Stimulated activated CD8-positive, alpha-beta memory T cell treated with anti-CD3 and anti-CD28 coated beads, Interleukin-4, amount 100 ng/mL, for 1 hour (primary cell): ENCODE measurements at places on chromosomes 2 and 18.

DNA sequence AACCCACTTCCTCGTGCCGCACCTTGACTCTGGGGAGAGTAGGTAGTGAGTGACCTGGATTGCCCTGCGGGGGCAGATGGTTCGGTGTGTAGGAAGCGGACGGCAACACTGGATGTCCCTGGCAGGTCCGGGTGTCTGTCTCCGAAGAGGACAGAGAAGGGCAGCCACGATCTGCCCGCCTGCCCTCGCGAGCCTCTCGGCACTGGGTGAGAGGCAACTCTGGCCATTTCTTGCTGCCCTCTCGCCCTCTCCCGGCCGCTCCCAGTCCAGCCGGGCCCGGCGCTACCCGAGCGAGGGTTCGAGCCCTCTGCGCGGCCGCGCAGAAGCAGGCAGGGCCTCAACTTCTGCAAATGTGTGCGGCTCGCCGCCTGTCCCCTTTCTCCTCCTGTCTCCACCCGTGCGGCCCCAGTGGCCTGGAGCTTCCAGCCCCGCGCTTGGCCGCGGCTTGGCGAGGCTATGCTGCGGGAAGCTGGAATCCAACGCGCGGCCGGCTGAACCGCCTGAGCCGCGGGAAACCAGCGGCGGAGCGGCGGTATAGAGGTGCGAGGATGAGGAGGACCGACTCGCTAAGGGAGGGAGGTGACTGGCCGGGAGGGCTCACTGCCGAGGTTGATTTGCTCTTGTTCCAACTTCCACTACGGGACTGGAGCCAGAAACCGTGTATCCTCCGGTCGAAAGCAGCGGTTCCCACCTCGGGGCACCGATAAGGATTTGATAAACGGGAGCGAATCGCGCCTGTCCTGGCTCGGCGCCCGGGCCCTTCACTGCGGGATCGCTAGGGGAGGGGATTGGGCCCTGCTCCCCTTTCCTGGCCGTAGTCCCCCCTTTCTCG lies 1.5 kb downstream of the EPAS1 start:
- no peak for DNase-seq

DNA sequence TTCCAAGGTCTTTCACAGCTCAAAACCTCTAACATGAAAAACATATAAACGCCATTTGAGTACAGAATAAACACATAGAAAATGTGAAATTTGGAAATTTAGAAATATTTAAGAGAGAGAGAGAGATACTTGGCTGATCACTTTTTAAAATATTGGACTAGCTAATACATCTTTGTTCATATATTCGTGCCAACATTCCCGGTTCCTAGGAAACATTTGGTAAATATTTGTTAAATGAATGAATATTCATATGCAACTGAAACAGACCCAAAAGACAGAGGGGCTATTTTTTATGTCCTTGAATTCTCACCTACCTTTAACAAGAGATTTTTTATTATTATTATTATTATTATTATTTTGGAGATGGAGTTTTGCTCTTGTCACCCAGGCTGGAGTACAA lies 8.3 kb upstream of the COLEC12 start:
- no peak for DNase-seq

- no peak for DNase-seq
Measured at GRCh38 chr2:28439763-28440162, 47.1 kb downstream of the FOSL2 start.

GRCh38 chr2:68768951-68769350 lies 34.3 kb downstream of the ARHGAP25 start:
- no peak for DNase-seq

- DNase-seq, result no peak
Measured at GRCh38 chr2:1489486-1489885, 76.2 kb downstream of the TPO start.

DNA sequence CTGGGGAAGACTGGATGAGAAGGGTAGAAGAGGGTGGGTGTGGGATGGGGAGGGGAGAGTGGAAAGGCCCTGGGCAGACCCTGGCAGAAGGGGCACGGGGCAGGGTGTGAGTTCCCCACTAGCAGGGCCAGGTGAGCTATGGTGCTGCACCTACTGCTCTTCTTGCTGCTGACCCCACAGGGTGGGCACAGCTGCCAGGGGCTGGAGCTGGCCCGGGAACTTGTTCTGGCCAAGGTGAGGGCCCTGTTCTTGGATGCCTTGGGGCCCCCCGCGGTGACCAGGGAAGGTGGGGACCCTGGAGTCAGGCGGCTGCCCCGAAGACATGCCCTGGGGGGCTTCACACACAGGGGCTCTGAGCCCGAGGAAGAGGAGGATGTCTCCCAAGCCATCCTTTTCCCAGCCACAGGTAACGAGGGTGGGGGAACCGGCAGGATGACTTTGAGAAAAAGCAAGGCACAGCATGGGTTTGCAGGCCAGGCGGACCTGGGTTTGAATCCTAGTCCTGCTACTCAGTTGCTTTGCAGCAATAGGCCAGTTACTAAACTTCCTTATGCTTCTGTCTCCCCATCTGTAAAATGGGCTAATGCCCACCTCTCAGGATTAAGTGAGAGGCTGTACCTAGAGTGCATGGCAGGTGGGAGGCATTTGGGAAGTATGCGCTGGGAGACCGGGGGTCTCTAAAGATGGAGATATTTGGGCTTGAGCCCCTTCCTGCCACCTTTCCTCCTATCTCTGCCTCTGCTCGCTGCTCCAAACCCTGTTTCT lies at the start of gene INHA:
Gene INHA (plus strand): TSS at position 74 of the 765 bp plus-strand sequence. CDS start 65 bp downstream, at position 139.
- DNase-seq, result no peak

- no peak for DNase-seq
Measured at GRCh38 chr18:34196256-34196655, 28.5 kb downstream of the NOL4 start.

- DNase-seq, result no peak
Measured at GRCh38 chr2:221818616-221819320, 246.7 kb upstream of the EPHA4 start.

DNA sequence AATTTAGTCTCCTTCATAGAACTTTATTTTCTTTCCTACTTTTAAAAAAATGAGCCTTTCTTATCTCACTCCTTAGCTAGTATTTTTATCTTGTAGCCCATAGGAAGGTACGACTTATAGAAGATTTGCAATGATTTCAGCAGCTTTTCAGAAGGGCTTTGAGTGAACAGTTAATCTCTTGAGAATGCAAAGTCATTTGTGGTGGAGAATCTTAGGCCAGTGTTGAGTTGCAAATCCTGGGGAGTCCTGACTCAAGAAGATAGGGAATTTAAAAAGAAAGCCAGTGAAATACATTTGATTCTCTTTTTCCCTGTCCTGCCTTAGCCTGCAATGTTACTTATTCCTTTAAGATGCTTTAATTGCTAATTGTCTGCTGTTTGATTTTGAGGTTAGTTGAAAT lies 33.6 kb downstream of the LYPD6 start:
- no peak for DNase-seq
